ENCODE measurements at places on chromosomes 7 and 10.

DNA sequence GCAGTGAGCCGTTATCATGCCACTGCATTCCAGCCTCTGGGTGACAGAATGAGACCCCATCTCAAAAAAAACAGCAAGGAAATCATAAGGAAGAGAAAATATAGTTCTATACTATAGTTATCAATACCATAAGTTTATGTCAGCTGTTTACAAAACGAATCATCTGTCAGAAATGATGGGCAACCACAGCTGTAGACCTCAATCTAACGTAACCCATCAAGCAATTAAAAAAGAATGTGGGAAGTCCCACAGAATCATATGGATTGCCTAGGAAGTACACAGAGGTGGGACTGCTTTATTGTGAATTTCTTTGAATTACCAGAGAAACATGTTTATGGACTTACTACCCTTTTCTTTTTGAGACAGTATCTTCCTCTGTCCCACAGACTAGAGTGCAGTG is 6.9 kb downstream of the NRBF2 start:
- no peak for DNase-seq

- no peak for DNase-seq
Measured at GRCh38 chr7:137388916-137389315, 45.4 kb upstream of the PTN start.

DNA sequence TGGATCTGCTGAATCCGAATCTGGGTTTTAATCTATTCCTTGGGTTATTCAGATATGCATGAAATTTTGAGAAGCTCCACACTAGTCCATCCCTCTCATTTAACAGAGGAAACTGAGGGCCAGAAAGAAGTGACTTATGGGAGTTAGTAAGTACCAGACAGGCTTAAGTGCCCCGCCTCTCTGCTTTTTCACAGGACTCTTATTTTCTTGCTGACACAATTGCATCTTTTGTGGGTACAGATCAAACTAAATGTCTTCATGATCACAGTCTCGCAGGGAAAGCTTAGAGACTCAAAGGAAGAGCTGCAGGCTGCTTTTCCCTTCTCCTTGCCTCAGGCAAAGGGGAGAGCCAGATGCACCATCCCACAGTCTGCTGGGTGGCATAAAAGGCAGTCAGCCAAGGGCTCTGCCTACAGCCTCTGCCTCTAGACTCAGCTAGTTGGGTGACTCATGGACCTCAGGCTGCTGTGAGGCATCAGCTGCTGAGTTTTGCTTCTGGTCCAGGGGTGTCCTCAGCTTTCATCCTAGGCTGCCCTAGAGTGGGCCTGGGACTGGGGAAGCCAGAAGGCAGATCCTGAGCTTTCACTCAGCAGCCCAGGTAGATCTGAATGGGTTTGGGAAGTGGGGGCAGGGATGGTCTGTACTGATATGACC is 11.6 kb downstream of the GOLGA7B start:
- no peak for DNase-seq

DNA sequence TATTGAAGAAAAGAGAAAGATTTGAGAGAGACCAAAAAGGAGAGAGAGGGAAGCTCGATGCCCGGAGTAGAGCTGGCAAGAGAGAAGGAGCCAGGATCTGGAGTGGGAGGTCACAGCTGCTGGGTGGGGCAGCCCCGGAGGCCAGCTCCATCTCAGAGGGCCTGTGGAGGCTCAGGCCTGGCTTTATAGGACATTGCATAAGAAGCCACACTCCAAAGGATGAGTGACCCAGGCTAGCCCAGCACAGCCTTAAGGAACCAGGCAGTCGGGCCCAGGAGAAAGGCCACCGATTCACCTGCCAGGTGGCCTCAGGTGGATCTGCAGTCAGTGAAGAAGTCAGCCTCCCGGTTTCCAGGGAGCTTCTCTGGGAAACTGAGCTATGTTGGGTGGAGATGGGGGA is 676 bp downstream of the PLAC9 start:
- no peak for DNase-seq

GRCh38 chr10:7856678-7857077 is 38.4 kb downstream of the TAF3 start:
- no peak for DNase-seq

GRCh38 chr7:130553398-130554029 is 61.6 kb downstream of the MEST start:
- DNase-seq: no peak

GRCh38 chr7:158111049-158111751 is 476.4 kb downstream of the PTPRN2 start:
- DNase-seq: no peak

DNA sequence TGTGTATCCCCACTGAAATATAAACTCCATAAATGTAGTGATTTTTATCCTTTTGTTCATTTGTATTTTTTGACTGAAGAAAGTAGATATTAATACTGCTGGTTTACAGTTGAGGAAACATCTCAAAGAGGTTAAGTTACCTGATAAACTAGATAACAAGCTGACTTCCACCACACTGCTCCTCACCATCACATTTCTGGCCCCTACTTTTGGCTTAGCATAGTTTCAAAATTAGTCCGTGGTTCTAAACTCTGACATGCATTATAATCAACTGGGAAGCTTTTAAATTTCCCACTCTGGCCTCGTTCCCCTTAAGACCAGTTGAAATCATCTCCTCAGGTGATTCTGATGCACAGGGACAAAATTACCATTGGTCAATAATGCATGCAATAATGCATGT is 43.5 kb downstream of the ANKIB1 start:
- no peak for DNase-seq

DNA sequence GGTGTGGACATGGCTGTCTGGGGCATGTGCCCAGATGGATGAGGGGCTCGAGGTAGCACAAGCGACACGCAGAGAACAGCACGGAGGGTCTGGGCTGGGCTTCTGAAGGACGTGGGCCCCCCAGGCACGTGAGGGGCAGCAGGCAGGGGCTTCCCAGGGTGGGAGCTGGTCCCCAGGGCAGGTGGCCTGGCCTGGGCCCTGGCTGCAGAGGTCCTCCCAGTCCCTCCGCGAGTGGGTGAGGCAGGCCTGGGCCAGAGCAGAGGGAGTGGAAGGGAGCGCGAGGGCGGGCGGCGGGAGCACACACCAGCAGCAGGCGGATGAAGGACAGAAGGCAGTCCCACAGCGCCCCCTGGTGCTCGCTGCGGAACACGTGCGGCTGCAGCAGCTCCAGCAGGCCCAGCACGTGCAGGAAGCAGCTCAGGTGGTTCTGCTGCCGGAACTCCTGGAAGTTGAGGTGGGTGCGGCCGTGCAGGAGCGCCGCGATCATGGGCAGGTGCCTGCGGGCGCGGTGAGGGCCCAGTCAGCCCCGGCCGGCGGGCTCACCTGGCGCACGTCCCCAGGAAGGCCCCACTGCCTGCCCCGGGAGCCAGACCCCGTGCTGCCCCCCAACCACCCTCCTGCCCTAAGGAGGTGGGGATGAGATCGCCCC is 14.7 kb upstream of the MICALL2 start:
- DNase-seq: peak; percentile 73

DNA sequence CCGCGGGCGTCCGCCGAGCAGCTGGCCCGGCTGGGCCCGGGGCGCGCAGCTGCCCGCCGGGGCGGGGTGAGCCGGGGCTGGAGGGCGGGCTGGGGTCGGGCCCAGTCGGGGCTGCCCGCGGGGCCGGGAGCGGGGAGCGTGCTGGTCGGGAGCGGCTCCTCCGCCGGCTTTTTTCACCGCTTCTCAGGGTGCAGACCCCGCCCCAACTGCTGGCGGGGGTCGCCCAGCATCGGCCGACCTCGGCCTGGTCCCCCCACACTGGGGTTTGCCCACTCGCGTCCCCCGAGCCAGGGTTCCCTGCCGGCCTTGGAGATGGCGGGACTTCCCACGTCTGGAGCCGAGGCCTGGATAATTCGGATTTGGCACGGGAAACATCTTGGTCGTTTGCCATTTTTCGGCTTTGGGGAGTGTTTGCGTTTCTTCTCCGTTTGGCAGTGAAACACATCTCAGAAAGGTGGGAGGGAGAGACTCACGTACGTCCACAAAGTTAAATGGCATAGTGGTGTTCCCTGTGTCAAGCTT is 432 bp downstream of the TMEM248 start:
- no peak for DNase-seq

- no peak for DNase-seq
Measured at GRCh38 chr7:96558530-96558929, 151.1 kb downstream of the SEM1 start.

DNA sequence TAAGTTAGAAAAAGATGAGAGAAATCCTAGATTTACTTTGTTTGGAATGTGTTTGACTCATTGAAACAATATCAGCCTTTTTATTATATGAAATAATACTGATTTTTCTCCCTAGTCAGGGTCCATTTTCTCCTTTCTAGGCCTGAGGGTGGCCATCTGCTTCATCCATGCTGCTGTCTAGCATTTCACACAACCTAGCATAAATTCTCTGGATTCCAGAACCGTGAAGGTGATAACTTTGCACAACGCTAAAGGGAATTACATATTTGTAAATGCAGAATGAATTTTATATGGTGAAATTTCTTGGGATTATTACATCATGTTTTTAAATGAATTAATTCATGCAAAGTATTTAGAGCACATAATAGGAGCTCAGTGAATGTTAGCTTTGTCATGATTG is 505.1 kb downstream of the INHBA start:
- DNase-seq: no peak

GRCh38 chr7:4245866-4246470 is 436.1 kb upstream of the FOXK1 start:
- DNase-seq: no peak

DNA sequence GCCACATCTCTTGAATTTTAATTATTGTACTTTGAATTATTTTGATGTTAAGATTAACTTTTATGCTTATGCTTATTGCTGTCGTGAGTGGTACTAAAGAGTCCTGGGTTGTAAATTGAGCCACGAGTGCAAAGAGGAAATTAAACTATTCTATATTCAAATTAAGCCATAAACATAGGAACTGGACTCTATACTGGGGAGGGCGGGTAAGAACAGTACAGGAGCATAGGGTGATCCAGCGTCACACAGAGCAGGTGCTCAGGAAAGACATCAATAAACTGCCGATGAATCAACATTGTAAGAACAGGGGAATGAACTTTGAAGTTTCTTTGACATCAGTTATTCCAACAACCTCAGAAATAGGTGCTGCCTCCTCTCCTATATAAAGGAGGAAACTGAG is 219.6 kb downstream of the CACNB2 start:
- no peak for DNase-seq

- DNase-seq: no peak
Measured at GRCh38 chr10:132990684-132991545, 48.5 kb upstream of the CFAP46 start.

GRCh38 chr10:28892818-28893547 is 215.7 kb downstream of the BAMBI start:
- no peak for DNase-seq

Data from stimulated activated CD4-positive, alpha-beta T cell treated with anti-CD3 and anti-CD28 coated beads, TNF-alpha, amount 100 ng/mL, for 1 hour (primary cell).